ENCODE measurements at places on chromosomes 2 and 18. TPM values are rescaled to one million over a fixed set of nuclear protein-coding genes. Genes with fewer than 3 reads are reported as not detected.

DNA sequence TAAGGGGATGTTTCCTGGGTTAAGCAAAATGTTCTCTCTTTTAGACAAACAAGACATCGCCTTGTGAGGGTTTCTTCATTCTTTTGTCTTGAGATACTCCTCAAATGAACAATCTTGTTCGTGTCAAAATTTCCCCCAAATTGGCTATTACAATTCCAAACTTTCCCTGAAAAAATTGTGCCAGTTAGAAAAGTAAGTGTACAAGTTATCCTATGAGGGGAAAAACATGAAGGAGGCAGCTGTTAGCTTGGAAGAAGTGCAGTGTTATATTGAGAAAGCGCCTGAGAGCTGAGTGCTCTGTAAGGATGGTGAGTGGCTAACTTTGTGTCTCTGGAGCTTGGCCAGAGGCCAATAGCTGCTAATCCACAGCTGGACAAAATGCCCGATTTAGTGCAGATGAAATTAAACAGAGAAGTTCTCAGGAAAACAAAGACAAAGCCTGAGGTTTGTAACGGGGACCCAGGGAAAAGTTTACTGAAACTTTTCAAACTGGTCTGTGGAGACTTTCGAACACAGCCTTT, 14.1 kb upstream of the PLEKHH2 start:
- H3K4me1 ChIP-seq = no peaks in the 10 kb centered on the region
- H3K4me3 ChIP-seq = no peak overlapping the region
- no peak for DNase-seq
- H3K27me3 ChIP-seq = no peaks in the 10 kb centered on the region
- H3K36me3 ChIP-seq = no peaks in the 10 kb centered on the region
- no peak overlapping the region for H3K27ac ChIP-seq

DNA sequence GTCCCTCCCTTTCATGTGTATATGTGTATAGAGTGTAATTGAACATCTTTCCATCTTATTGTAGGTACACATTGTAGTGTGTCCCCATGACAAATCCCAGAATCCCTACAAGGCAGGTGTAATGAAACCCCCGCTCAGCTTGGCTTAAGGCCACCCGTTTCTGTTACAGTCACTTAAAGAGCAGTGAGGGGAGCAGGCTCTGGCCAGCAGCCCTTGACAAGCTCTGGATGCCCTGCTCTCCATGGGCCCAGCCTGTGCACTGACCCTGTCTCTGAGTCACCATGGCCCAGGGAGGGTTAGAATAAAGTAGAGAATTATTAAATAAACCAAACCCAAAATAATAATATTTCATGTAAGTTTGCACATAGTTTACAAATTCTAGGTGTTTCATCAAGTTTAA, 17.2 kb upstream of the MAL start:
- H3K27ac ChIP-seq = no peak overlapping the region
- H3K27me3 ChIP-seq = no peaks in the 10 kb centered on the region
- no peak overlapping the region for H3K4me3 ChIP-seq
- no peaks in the 10 kb centered on the region for H3K4me1 ChIP-seq
- H3K36me3 ChIP-seq = no peaks in the 10 kb centered on the region

- H3K4me1 ChIP-seq = no peaks in the 10 kb centered on the region
- no peak for DNase-seq
- no peaks in the 10 kb centered on the region for H3K27me3 ChIP-seq
- no peak overlapping the region for H3K27ac ChIP-seq
- no peaks in the 10 kb centered on the region for H3K36me3 ChIP-seq
Observed at GRCh38 chr2:238927746-238928519, 80.0 kb downstream of the TWIST2 start.

DNA sequence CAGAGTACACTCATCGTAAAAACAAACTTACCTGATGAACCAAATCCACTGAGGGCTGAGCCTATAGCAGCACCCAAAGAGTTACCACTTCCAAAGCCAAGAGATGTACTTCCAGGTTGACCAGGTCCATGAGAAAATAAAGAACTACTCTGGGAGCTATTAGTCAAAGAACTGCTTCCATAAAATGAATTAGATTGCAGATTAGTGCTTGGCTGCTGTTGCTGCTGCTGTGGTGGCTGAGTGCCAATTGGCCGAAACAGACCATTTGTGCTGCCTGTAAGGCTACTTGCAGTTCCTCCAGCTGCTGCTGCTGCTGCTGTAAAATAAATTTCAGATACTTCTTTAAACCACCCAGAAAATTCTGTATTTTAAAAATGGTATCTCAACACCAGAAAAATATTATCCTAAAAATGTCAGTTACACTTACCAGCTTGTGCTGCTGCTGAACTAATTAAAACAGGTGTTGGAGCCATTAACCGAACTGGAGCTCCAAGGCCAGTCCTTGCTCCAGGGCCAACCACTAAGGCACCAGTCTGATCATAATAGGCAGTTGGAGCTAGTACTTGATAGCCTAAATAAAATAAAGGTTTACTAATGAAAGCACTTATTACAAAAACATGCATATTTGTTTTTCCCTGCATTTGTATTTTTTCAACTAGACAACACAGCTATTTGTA, 58.1 kb upstream of the SDC1 start:
- H3K36me3 ChIP-seq = no peaks in the 10 kb centered on the region
- DNase-seq = no peak

GRCh38 chr2:127737892-127738291, 36.6 kb downstream of the SFT2D3 start:
- no peak overlapping the region for H3K27ac ChIP-seq
- H3K4me1 ChIP-seq = peaks cover 31% of the 10 kb centered on the region
- H3K36me3 ChIP-seq = peaks cover 10% of the 10 kb centered on the region
- H3K27me3 ChIP-seq = no peaks in the 10 kb centered on the region

DNA sequence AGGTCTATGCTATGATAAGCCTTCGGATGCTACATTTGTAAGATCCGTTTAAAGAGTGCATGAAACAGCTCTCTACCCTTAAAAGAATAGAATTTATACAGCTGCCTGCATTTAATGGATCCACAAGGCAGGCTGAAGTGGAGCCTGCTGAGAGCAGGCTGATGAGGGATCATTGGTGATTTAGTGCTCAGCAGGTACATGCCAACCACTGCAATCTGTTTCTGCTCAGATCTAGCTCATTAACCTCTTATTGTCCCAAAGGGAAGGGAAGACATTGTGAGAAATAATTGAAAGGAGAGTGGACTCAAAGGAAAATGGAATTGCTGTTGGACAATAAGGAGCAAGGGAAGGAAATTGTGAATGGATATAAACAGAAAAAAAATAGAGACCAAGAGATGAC, 822.6 kb downstream of the TRIB2 start:
- no peaks in the 10 kb centered on the region for H3K27me3 ChIP-seq
- no peak for DNase-seq
- no peak overlapping the region for H3K4me3 ChIP-seq
- H3K36me3 ChIP-seq = no peaks in the 10 kb centered on the region

DNA sequence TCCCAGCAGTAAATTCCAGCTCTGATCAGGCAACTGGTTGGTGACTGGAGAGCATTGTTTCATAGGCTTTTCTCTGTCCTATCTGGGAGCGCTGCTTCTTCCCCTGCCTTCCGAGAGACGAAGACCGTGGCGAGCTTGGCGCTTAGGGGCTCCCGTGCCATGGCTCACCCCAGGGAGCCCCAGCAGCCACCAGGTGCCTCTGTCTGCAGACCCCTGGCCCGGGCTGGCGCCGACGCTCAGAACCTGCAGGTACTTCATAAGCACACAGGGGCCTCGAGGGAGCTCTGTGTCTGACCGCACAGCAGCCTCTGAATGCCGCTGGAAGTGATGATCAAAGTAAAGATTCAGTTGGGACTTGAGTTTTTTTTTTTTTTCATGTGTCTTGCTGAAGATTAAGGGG, 19.1 kb upstream of the RBM44 start:
- H3K4me3 ChIP-seq = no peak overlapping the region
- no peak overlapping the region for H3K27ac ChIP-seq
- no peaks in the 10 kb centered on the region for H3K4me1 ChIP-seq
- H3K36me3 ChIP-seq = no peaks in the 10 kb centered on the region

DNA sequence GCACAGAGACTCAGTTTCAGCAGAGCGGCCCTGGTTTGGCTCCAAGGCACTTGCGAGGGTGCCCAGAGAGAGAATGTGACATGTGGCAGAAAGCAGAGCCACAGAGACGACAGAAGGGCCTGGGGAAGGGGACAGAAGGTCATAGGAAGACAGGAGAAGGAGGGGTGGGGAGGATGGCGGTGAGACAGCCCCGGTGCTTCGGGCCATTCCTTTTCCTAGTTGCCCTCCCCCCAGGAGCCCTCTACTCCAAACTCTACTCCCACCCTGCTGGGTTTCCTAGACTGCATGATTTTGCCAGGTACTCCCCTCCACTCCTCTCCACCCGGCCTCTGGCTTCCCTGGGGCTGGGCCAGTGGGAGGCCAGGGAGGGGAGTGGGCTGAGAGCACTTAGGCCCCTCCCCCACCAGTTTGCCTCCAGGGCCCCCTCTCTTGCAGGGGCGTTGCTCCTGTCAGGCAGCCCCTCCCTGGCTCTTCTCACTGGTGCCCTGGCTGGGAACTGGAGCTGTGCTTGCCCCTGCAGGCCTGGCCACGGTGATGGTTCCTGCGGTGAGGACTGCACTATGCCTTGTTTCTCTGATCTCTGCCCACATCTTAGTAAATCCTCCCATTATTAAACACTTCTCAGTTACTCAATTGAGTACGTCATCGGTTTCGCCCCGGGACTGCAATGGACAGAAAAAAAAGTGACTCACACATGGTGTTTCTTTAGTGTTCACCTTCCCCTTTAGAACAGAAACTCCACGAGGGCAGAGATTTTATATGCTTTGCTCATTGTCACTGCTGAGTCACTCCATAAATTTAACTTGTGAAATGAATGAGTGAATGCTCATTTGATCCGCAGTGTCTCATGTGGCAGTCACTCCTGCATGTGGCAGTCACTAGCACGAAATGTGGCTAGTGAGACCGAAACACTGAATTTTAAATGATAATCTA, 58.7 kb upstream of the SP3 start:
- DNase-seq = peak; percentile 88
- H3K27me3 ChIP-seq = no peaks in the 10 kb centered on the region
- H3K4me3 ChIP-seq = peak overlapping the region; percentile 45
- no peaks in the 10 kb centered on the region for H3K36me3 ChIP-seq
- peaks cover 23% of the 10 kb centered on the region for H3K4me1 ChIP-seq

DNA sequence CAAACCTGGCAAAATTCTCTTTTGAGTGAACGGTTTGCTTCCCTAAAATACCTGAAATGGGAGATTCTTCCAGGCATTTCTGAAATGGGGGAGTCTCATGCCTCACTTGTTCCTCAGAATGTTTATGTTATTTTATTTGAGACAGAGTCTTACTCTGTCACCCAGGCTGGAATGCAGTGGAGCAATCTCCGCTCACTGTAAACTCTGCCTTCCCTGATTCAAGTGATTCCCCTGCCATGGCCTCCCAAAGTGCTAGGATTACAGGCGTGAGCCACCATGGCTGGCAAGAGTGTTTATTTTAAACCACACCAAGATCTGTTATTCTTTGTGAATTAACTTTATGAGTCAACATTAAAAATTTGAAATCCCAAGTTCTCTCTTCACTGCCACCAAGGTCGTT, 6.4 kb upstream of the FHL2 start:
- no peak for DNase-seq
- no peak overlapping the region for H3K4me3 ChIP-seq
- peak overlapping the region; percentile 76 for H3K27ac ChIP-seq
- H3K4me1 ChIP-seq = peaks cover 38% of the 10 kb centered on the region
- no peaks in the 10 kb centered on the region for H3K27me3 ChIP-seq

DNA sequence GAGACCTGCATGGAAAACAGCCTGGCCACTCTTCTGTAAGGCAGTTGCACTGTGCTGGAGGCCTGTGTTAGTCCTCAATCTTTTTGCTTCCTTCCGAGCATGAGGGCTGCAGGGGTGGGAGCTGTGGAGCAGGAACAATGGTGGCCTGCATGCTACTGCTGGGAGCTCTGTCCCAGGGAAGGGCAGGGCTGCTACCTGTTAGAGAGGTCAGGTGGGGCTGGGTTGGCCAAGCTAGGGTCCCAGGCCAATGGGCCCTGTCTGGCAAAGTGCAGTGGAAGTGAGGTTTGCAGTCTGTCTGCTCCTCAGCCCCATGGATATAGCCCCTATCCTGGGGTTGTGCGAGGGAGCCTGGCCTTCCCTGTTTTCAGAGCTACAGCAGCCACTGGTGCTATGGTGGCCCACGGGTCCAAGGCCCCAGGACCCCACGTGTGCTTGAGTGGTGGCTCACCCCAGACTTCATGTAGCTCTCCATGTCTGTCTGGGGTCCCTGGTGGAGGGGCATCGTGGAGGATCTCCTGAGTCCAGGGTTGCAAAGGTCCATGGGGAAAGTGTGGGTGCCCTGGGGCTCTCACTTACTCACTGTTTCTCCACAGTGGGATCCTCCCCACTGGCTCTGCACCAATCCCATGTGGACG, 1212.6 kb upstream of the NXPH2 start:
- H3K36me3 ChIP-seq = no peaks in the 10 kb centered on the region
- H3K4me3 ChIP-seq = no peak overlapping the region
- no peak for DNase-seq
- H3K27ac ChIP-seq = no peak overlapping the region
- no peaks in the 10 kb centered on the region for H3K4me1 ChIP-seq

DNA sequence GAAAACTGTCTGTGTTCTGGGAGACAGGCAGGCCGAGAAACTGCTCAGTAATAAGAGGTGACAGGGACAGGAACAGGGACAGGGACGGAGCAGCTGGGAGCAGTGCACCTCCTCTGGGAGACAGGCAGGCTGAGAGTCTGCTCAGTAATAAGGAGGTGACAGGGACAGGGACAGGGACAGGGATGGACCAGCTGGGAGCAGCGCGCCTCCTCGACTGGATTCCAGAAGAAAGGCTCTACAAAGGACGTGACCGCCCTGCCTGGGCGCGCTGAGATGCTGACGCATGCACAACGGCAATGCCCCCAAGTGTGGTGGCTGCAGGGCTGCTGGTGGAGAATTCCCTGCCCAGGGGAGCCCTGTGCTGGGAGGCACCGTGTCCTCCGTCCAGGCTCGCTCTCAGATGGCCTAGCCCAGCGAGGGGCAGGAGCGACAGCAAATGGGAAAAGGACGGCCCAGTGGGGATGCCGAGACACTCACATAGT, 44.2 kb upstream of the PXDN start:
- no peaks in the 10 kb centered on the region for H3K36me3 ChIP-seq
- no peak overlapping the region for H3K27ac ChIP-seq
- no peaks in the 10 kb centered on the region for H3K27me3 ChIP-seq
- no peak overlapping the region for H3K4me3 ChIP-seq

DNA sequence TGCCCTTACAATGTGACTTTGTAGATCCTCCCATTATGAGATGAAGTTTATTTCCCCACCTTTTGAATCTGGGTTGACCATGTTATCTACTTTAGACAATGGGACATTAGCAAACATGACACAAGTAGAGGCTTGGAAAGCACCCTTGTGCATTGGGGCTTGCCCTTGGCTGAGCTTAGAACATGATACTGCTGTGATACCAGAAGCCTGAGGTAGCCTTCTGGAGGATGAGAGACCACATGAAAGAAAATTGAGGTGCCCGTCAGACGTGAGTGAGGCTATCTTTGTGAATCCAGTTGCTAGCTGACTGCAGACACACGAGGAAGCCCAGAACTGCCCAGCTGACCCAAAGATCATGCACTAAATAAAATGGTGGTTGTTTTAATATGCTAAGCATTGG, 341.2 kb downstream of the CYP26B1 start:
- H3K27me3 ChIP-seq = no peaks in the 10 kb centered on the region
- H3K36me3 ChIP-seq = no peaks in the 10 kb centered on the region
- H3K4me3 ChIP-seq = no peak overlapping the region
- no peak overlapping the region for H3K27ac ChIP-seq
- DNase-seq = no peak
- peaks cover 4% of the 10 kb centered on the region for H3K4me1 ChIP-seq

The FNDC4 gene
- 3.0 TPM for total RNA-seq

The IL1F10 gene
- total RNA-seq = not detected

The ZBTB14 gene
- 9.5 TPM for total RNA-seq

The NEU4 gene
- total RNA-seq = 3.0 TPM

The ADD2 gene
- total RNA-seq = 0.20 TPM

The NT5DC4 gene
- not detected for total RNA-seq

The KRTCAP3 gene
- 0.93 TPM for total RNA-seq

The DNAJB2 gene
- 74.4 TPM for total RNA-seq

Data from gastrocnemius medialis (tissue), 4 donors.